ENCODE measurements at places on chromosomes 2 and 18.

GRCh38 chr2:178761759-178762371 lies 45.4 kb downstream of the TTN start:
- DNase-seq: peak; percentile 40

DNA sequence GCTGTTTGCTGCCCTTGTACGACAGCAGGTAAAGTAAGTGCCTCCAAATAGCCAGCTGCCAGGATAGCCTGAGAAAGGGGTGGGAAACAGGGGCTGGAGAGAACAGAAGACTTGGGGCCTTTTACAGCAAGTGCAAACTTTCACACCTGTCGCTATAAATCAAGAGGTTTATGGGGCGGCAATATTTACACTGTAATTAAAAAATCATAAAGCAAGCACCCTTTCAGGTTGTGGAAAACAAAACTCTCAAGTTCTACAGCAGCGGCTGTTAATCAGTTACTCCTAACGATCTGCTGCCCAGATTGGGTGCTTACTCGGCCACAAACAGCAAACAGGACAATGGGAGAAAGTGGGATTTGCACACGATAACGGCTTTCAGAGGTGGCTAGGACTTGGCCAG lies 359.5 kb upstream of the ETAA1 start:
- DNase-seq: no peak

- DNase-seq: no peak
Observed at GRCh38 chr2:24860631-24861030, 59.4 kb downstream of the ADCY3 start.

DNA sequence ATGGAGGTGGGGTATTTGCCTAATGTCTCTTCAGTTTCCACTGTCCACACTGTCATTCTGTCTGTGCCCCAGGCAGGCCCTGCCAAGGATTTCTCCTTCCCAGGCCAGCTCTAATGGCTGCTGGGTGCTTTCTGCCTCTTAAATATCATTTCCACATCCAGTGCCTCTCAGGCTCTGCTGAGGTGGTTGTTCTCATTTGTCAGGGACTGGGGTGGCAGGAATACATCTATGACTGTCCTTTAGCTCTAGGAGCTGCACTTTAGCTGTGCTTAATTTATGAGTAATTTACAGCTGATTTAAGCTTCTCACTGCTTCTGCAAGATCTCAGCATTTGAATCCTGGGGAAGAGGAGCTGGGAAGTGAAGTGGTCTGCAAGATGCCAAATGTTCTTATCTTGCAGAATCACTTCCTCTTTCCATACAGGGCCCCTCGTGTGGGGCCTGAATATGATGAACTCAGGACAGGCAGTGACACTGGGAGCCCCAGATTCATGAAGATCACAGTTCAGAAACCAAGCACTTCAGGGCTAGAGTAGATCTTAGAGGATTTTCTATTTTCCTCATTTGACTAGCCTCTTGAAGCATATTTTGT lies 150.2 kb downstream of the FSHR start:
- no peak for DNase-seq

- no peak for DNase-seq
Observed at GRCh38 chr2:43430489-43430888, 165.3 kb downstream of the THADA start.

GRCh38 chr2:181946444-181947127 lies 39.1 kb upstream of the PPP1R1C start:
- DNase-seq: no peak

All from CD4-positive, alpha-beta T cell treated with Interleukin-21 for 1 hour (primary cell).